ENCODE measurements at places on chromosomes 4 and X.

DNA sequence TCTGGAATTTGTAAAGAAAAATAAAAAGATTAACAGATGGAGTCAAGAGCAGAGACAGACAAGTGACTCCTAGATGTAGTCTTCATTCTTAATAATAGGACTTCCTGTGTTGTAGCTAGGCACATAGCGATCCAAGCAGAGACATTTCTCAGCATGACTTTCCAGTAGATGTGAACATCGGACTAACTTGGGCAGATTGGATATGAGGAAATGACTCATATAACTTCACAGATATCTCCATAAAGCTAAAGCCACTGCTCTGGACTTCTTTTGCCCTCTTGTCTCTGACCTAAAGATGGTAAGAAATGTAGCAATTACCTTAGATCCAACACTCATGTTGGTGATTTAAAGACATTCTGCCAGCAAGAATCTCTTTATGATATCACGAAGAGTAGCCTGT is 131.7 kb downstream of the EPHA5 start:
- DNase-seq: no peak

DNA sequence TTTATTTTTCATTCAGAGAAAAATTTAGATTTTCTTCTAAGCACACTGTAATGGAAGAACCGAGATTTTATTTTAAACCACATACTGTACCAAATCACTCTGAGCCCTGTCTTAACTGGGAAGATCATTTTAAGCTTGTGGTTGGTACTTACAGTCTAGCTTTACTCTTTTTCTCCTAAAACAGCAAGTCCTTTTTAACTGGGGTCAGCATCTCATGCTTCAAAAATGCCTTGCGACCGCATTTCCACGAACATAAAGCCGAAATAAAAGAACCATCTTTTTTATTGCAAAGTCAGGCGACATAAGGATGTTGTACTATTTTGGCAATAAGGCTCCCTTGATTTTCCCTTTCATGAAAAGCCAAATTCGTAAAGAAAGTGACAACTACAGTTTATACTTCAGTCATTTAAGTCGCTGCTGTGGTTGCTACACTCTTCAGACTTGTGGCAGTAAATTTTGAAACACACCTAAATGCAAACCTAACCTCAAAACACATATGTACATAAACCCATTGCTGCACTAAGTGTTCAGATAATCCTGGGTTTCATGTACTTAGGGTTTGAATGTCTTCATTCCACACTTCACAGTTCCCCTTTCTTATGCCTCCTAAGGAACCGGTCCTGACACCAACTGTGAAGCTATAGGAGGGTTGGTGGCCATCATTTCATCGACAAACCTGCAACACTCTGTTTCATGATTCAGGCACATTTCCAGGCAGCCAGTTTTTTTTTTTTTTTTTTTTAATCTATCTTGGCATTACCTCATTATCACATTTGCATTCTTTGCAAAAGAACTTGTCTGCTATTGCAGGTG is 3.0 kb downstream of the STOX2 start:
- DNase-seq: no peak

DNA sequence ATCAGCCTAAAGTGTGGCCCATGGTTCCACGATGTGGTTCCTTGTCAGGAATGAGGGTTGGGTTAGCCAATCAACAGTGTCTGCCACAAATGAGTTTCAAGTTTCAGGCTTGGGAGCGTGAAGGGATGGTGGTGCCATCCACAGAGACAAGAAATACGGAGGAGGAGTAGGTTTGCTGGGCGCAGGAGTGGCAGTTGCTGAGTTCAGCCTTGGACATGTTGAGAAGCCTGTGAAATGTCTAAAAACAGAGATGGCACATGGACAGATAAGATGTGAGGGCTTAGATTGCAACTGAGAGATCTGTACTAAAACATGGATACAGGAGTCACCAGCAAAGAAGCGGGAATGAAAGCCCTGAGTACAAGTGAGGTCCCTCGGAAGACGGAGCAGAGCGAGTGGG is 481.0 kb downstream of the BCOR start:
- DNase-seq: no peak

DNA sequence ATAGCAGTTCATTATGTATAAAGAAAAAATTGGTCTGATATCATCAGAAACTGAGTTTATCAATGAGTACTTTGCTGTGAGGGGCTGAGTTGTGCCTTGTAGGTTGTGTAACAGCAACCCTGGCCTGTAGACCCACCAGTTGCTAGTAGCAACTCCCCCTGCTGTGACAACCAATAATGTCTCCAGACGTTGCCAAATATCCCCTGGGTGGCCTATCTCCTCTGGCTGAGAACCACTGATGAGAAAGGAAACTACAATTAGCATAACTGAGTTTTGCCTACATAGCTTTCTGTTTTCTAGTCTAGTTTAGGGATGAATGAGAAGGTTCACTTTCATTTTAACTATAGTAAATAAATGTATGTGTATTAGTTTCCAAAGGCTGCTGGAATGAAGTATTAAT is 234.1 kb downstream of the CPE start:
- DNase-seq: no peak

DNA sequence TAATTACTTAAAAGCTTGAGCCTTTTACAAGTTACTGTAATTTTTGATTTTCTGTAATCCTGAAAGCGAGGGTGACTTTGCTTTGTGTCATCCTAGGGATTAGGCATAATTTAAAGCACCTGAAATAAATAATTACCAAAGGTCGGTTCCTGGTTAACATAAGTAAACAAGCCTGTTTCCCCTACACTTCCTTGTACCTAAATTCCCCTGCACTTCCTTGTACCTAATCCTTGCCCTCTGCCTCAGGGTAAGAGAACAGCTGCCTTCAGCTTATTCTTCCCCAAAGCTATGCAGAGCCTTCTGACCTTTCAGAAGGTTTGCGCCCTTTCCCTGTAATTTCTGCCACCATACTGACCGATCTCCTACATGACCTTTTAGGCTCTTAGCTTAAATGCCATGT is 166.1 kb upstream of the PDE5A start:
- no peak for DNase-seq

- DNase-seq: no peak
Measured at GRCh38 chrX:119899125-119899524, 3.4 kb downstream of the AKAP14 start.

- no peak for DNase-seq
Measured at GRCh38 chr4:10687526-10687925, 3.0 kb upstream of the CLNK start.

GRCh38 chr4:11297201-11297600 is 131.5 kb downstream of the HS3ST1 start:
- DNase-seq: no peak

GRCh38 chr4:147560625-147561024 is 56.6 kb upstream of the TMEM184C start:
- no peak for DNase-seq

DNA sequence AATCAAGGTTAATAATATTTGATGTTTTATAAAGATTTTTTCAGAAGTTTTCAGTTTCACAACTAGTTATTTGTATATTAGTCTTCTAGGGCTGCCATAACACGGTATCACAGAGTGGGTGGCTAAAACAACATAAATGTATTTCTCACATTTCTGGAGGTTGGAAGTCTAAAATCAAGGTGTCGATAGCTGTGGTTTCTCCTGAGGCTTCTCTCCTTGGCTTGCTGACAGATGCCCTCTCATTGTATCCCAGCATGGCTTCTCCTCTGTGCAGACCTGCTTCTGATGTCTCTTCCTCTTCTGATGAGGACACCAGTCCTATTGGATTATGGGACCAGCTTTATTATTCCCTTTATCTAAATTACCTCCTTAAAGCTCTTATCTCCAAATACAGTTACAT is 1456.6 kb downstream of the STIM2 start:
- no peak for DNase-seq

- no peak for DNase-seq
Measured at GRCh38 chr4:40552536-40552935, 77.1 kb downstream of the RBM47 start.

GRCh38 chr4:63361628-63362027 is 1047.6 kb downstream of the TECRL start:
- no peak for DNase-seq

- no peak for DNase-seq
Measured at GRCh38 chr4:173763389-173763788, 233.4 kb upstream of the HAND2 start.

- DNase-seq: no peak
Measured at GRCh38 chr4:83860200-83860599, 324.3 kb downstream of the GPAT3 start.

GRCh38 chr4:43008793-43009192 is 116.3 kb downstream of the GRXCR1 start:
- DNase-seq: no peak

GRCh38 chr4:156437666-156438065 is 484.0 kb upstream of the CTSO start:
- no peak for DNase-seq

DNA sequence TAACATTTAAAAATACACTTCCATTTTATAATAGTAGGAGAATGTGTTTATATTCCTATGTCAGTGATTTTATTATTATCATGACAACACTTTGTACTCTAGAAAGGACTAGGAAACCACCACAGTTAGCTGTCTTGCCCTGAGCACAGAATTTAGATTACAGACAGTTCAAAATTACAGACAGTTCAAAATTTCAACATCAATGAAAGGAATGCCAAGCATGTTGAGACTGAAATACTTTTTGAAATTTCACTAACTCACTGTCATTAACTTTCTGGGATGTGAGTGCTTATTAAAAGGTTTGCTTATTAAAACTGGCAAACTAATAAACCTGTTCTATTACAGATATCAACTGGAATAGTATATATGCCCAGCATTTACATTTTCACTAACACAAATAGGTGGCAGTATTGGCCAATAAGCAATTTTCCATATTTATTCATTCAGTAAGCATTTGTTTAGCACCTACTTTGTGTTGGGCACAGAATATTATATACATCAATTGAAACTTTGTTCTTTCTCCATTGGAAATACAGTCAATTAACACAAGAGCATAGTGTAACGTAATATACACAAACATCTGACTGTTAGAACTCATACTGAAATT is 179.4 kb downstream of the FBXW7 start:
- no peak for DNase-seq

DNA sequence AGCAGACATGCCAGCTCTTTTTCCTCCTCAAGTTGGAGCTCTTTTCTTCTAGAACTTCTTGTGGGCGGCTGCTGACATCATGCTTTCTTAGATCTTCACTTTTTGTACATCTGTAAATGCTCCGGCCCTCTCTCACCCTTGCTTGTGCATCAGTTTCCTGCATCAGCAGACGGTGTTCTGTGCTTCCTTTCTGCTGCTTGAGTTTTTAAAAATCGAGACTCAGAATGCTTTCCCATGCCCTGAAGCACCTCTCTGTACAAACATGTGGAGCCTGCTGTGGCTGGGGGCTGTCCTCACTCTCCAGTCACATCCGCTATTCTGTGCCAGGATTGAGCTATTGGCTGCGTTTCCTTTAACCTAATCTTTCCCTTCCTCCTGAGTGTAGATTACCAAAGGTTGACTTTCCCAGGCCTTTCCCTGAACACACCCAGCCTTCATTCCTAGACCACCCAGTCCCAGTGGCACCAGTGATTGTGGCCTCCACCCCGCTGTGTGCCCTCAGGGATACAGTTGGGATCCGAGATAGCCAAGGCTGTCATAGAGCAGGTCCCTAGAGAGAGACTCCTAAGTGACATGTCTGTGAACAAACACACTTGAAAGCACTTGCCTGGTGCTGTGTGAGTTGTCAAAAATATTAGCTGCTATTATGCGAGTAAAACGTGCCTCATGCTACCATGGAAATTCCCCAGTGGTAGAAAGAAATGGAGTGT is 41.9 kb downstream of the TNIP2 start:
- DNase-seq: no peak

GRCh38 chr4:150079081-150079581 is 886 bp downstream of the DCLK2 start:
- peak; percentile 44 for DNase-seq

DNA sequence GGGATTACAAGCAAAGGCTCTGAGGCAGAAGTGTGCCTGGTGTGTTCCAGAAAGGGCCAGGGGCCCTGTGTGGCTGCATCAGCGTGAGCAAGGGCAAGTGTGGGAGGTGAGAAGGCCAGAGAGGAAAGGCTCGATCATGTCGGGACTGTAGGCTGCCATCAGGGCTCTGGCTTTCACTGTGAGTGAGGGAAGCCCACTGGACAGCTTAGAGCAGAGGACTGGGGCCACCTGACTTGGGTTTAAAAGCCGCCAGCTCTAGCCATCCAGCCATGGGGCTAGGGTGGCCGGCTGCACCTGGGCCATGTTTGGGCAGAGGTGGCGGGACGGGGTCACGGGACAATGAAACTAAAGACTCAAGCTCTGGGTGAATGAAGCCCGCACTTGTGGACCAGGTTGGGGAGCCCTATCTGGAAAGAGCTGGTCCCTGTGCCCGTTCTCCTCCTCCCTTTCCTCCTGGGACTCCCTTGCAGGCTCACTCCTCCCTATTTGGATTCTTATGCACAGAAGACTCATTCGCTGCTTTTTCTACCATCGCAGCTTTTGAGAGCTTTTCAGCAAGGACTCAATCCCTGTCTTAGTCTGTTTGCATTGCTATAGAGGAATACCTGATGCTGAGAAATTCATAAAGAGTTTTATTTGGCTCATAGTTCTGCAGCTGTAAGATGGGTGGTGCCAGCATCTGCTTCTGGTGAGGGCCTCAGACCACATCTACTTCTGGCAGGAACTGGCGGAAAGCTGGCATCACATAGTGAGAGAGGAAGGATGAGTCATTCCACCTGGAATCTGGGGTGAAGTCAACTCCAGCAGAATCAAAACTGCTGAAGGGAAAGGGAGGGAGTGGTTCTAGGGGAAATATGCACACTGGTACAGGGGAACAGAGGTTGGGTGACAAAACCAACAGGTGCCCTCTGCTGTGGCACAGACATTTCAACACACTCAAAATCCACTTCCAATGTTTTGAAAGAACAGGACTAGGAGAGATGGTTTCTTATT is 15.3 kb downstream of the CTAG1B start:
- no peak for DNase-seq

GRCh38 chrX:149129767-149130166 is 375.3 kb downstream of the IDS start:
- DNase-seq: no peak

Data from occipital lobe (tissue), 3 donors.